Right ventricle myocardium superior (tissue), 1 donor: ENCODE measurements at places on chromosomes 2 and 18.

GRCh38 chr2:3465844-3466481 lies 53.4 kb downstream of the ADI1 start:
- peak; percentile 42 for DNase-seq

DNA sequence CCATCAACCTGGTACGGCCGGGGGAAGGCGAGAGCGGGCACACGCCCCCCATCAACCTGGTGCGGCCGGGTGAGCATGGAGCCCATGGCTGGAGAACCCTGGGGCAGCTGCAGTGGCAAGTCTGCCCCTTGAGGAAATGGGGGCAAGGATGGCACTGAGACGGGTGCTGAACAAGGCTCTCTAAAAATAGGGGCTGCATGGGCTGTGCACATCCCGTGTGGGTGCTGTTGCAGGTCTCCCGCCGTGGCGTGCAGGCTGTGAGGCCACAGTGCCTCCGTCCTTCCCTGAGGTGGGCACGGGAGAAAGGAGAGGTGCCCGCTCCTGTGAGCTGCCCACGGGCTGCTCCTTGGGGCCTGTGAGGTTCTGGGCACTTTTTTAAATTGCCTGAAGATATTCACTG lies 99.2 kb downstream of the NFATC1 start:
- no peak for DNase-seq

DNA sequence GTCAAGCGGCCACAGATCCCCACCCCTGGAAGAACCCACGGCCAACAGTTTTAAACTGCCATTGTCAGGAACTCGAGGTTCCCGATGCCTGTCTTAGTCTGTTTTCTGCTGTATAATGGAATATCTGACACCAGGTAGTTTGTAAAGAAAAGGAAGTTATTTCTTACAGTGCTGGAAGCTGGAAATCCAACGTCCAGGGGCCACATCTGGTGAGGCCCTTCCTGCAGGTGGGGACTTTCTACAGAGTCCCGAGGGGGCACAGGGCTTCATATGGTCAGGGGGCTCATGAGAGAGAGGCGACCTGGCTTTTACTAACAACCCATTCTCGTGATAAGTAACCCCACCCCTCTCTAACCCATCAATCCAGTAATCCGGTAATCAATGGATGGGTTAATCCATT lies 501.6 kb upstream of the MYT1L start:
- DNase-seq: no peak

DNA sequence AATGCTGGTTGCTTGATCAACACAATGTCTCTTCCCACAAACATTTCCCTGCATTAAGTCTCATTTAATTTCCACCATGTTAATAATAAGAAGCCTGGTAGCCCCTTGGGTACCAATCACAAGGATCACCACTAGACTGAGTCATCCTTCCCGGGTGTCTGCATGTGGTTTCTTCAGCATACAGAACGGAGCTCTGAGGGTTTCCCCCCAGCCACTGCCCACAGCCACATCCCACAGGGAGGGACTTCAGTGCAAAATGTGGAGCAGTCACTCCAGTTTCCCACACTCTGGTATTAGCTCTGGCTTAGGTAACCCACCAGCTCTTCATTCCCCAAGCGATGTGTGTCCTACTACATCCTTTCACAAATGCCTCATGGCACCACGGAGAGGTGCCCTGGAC lies 42.7 kb upstream of the POLE4 start:
- no peak for DNase-seq

GRCh38 chr2:96181529-96181928 lies 27.1 kb downstream of the STARD7 start:
- no peak for DNase-seq

DNA sequence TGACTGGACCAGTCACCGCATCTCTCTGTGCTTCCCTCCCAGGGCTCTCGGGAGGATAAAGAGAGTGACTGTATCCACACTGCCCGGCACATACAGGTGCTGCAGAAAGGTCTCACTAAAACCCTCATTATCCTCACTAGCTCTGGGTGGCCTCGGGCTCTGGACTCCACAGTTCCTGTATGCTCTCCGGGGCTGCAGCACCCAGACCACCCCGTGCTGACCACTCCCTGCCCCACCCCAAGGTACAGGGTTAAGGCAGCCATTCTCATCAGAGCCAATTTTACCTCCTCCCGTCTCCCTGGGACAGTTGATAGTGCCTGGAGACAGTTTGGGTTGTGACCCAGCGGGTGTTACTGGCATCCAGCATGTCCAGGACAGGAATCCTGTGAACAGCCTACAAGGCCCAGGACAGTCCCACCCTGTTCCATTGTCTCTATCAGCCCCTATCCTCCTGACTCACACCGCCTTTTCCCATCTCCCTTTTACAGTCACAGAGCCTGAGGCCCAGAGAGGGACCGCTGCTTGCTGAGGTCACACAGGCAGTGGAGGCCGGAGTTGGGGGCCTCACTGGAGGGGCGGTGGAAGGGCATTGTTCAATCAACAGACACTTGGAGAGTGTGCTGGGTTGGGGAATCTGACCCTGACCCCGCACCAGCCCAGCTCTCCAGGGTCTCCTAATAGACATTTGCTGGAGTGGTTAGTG lies 1.7 kb downstream of the ZAP70 start:
- DNase-seq: no peak

DNA sequence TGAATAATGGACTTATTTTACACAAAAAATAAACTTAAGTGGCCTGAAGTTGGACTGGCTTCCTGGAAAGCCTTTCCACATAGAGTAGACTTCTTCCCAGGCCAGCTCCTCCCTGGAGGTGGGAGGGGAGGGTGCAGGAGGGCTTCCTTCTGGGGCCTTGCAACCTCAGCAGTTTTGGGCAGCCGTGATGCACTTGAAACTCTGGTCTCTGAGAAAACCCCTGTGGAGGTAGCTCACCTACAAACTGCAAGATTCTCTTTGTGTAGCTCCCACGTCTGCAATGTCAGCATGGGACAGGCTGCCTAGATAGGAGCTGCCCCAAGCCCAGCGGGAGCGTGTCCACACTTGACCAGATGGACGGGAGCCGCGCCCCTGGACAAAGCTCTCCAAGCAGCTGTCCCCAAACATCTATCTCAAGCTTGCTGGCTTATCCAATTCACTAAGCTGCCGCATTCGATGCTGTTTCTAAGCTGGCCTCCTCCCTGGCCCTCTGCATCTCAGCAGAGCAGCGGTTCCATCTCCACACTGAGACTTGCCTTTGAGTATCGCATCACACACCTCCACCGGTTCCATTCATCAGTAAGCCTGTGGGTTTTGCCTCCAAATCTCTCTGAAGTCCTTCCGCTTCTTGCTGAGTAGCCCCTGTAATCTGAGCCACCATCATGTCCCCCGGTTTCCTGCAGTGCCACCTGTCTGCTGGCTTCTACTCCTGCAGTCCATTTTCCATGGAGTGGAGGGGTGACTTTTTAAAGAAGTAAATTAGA lies 1.6 kb upstream of the LPIN1 start:
- peak; percentile 62 for DNase-seq

GRCh38 chr2:241489733-241490680 lies 18.4 kb downstream of the STK25 start:
- DNase-seq: no peak

DNA sequence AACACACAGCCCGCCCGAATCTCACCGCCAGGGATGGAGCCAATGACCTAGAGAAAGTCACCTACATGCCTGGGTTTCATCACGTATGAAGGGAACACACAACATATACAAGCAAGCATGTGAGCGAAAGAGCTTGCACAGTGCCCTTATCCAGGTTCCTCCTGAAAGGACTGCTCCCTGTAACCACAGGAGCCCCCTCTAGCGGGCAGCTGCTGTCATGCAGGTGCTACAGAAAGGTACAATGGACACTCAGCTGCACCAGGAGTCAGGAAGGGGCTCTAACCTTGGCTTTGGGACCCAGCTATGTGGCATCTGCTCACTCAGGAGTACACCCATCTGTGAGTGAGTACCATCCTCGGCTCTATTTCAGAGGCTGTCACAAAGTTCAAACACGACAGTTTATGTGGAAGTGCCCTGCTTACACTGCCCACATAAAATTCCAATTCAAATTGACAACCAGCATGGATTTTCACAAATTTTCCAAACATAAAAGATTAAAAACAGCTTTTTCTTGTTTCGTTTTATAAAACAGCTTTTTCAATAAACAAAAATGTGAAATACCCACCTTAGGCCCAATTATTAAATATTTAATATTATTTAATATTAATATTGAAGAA lies 3.5 kb downstream of the NDUFA10 start:
- DNase-seq: peak; percentile 80

DNA sequence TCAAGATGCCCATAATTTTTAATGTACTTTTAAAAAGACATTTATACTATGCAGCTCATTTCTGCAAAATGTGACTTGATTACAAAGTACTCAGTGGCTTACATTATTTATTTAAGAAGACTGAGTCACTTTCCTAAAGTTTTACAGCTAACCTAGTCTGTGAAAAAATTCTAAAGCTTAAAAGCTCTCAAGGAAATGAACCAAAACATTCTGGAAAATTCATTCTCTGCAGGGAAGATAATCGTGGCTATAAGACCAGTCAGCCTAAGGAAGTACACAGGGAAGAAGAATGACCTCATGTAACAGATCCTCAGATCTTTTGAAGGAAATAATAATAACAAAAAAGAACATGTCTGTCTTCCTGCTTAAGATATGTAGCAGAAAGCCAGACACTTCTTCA lies 232.1 kb upstream of the STK17B start:
- DNase-seq: no peak

DNA sequence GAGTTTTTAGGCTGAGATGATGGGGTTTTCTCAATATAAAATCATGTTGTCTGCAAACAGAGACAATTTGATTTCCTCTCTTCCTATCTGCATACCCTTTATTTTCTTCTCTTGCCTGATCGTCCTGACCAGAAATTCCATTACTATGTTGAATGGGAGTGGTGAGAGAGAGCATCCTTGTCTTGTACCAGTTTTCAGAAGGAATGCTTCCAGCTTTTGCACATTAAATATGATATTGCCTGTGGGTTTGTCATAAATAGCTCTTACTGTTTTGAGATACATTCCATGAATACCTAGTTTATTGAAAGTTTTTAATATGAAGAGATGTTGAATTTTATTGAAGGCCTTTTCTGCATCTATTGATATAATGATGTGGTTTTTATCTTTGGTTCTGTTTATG lies 181.8 kb downstream of the GBX2 start:
- no peak for DNase-seq

DNA sequence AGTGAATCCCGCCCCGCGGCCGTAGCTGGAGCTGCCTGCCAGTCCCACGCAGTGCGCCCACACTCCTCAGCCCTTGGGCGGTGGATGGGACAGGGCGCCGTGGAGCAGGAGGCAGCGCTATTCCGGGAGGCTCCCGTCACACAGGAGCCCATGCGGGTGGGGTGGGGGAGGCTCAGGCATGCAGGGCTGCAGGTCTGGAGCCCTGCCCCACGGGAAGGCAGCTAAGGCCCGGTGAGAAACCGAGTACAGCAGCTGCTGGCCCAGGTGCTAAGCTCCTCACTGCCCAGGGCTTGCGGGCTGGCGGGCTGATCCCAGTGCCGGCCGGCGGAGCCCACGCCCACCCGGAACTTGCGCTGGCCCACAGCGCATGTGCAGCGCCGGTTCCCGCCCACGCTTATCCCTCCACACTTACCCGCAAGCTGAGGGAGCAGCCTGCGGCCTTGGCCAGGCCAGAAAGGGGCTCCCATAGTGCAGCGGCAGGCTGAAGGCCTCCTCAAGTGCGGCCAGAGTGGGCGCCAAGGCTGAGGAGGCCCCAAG lies 1152.8 kb upstream of the CELF4 start:
- no peak for DNase-seq

DNA sequence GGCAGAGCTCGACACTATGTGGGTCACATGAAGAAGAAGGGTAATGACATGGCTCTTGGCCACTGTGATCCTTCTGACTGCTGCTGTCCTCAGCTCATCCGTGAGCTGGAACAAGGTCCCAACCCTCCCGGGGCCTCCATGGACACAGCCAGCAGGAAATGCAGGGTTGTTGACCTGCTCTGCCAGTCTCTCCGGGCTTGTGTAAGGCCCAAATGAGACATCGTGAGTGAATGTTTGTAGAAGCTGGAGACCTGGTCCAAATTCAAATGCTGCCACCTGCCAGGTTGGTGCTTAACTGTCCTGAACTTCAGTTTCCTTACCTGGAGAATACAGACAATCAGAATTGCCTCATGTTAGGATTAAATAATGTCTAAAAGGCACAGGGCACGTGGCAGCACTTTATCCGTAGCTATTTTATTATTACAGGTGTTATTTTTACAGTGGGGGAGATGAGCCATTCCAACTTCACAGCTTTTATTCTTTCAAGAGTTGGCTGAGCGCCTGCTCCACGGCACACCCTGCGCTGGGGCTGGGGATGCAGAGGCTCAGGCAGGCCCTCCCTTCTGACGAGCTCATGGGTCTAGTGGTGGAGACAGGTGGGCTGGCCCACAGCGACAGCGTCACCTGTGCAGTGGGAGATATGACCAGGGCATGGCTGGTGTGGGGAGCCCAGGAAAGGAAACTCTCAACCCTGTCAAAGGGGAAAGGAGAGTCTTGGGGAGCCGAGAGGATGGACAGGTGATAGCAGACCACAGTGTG lies 15.1 kb downstream of the ARHGEF4 start:
- peak; percentile 25 for DNase-seq

DNA sequence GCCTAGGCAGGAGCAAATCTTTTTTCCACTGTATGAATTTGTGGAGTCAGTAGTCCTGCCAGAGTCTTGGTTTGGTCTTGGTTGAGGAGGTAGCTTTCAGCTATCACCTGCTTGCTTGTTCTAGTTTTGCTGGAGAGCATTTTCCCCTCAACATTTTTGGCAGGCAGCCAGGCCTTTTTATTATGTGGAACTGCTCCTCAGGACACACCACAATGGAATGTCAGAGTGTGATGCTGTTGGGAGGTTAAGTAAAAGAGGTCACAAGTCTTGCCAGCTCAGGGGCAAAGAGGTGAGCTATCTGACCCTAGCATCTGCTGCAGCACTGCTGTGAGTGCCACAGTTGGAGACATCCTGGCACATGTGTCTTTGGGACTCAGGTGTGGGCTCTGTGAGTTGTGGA lies 258.0 kb downstream of the CNTNAP5 start:
- DNase-seq: no peak

DNA sequence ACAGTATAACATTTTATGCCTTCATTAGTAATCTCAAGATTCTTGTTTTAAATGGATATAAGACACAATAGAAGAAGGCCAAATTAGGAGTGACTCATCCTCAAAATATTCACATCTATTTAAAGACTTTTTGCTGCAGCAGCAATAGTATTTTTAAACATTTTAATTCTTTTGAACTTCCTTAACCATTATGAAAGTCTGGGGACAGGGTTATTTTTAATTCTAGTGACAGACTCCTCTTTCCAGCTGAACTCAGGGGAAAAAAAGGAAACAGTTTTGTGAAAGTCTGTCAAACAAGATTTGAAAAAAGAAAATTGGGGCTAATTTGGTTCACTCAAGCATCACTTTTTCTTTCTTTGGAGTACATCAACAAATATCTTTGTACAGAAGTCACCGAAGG lies 541.8 kb downstream of the NUP35 start:
- DNase-seq: no peak

- DNase-seq: peak; percentile 90
These were observed at the start of gene EMILIN1 for GRCh38 chr2:27078267-27079194. TSS of gene EMILIN1 (plus strand) at chr2:27078615. CDS start at chr2:27079066, 451 bp downstream.

GRCh38 chr18:46393230-46393629 lies 263.8 kb downstream of the LOXHD1 start:
- no peak for DNase-seq
